ENCODE measurements at places on chromosomes 2 and 18.

DNA sequence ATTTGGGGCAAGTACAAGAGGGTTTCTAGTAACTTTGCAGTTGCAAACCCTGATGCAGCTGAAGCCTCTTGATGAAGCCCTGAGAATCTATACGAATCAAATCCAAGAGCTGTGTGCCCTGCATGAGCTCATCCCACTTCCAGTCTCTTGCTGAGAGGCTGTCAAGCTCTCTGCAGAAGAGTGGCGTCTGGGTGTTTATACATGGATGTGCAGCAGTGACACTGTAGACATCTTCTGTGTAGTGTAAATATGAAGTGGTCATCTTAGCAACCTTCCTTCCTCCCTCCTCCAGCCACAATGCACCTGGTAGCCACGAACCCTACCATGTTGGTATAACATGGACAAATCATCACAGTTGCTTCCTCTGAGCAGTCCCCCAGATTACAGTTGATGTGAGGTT is 18.4 kb upstream of the KIAA2012 start:
- DNase-seq, result no peak

DNA sequence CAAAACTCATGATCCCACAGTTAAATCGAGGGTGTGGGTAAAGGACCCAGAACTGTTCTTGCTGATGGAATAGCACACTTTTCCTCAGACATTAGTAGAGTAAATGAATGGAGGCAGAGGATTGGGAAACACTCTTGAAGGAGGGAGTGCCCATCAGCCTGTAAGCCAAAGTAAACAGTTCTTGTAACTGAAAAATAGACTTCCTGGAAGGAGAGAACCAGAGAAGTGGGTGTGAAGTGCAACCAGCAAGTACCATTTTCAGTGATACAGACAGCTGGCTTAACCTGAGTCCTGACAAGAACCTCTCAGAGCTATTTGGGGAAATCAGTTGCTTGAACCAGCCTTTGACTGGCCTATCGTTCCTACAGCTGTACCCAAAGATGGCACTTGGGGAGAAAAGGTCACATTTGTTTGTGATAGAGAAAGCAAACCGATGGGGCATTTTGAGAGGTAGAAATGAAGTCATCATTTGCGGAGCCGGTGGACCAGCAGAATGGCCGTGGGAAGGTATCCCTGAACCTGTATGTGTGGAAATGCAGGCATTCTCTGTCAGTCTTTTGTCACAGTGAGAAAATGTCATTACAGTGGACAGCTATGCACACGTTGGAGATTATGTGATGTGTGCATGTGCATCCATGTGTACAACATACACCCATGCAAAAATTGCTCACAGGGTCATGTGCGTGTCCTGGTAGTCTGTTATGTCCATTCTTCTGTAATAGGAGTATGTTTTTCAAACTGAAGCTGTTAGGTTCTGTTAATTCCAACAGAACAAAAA is 17.8 kb downstream of the CRIM1 start:
- DNase-seq, result peak; percentile 90

GRCh38 chr2:6077585-6077984 is 385.4 kb downstream of the SOX11 start:
- no peak for DNase-seq

- DNase-seq, result no peak
Observed at GRCh38 chr2:74041182-74041581, 56.5 kb downstream of the TET3 start.

- DNase-seq, result no peak
Observed at GRCh38 chr2:235141411-235142128, 189.8 kb downstream of the SH3BP4 start.

Data from fibroblast of the aortic adventitia (primary cell).